ENCODE measurements at places on chromosomes 4 and X.

DNA sequence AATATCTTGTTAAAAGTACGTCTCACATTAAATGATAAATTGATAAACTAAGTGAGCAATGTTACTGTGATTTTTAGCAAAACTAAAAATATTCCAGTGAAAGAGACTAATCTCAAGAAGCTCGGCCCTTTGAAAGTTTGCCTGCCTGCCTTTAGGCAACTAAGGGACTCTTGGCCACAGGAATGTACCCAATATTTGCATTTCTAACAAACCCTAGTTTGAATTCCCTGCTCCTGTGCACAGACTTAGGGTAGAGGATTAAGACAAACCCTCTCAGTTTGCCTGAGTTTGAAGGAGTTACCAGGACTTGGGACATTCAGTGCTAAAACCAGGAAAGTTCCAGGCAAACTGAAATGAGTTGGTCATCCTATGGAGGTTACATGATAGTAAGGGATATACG is 157.1 kb downstream of the SCFD2 start:
- no peak for DNase-seq

GRCh38 chr4:42654631-42655268 is 2.2 kb downstream of the ATP8A1 start:
- DNase-seq = peak; percentile 35

- no peak for DNase-seq
Measured at GRCh38 chr4:176443646-176444409, 124.1 kb downstream of the SPCS3 start.

- DNase-seq = no peak
Measured at GRCh38 chrX:5823903-5824302, 404.8 kb downstream of the NLGN4X start.

DNA sequence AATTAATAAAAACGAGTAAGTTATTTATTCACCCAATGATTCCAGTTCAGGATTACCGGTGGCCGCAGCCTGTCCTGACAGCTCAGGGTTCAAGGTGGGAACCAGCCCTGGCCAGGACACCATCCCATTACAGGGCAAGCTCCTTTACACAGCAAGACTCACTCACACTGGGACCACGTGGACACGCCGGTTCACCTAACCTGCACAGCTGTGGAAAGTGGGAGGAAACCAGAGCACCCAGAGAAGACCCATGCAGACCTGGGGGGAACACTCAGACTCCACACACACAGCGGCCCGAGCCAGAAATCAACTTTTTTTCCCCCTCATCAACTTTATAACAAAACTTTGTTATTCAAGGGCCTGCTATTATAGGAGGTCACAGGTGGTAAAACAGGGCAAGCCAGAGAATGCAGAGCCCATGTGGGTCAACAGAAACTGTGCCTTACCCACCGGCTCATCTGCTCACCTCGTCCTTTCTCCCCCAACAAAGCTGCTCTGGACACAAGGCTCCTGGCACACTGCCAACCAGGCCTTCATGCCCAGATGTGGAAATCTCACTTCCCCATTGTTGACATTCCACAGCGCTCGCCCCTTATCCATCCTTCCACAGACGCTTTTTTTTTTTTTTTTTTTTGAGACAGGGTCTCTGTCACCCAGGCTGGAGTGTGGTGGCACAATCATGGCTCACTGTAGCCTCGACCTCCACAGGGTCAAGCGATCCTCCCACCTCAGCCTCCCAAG is 8.0 kb upstream of the ODAPH start:
- no peak for DNase-seq

- no peak for DNase-seq
Measured at GRCh38 chr4:73683033-73683432, 57.3 kb upstream of the CXCL8 start.

- DNase-seq = no peak
Measured at GRCh38 chr4:153634738-153635353, 49.2 kb upstream of the TLR2 start.

- DNase-seq = no peak
Measured at GRCh38 chrX:130704053-130705038, 198.7 kb downstream of the ENOX2 start.

DNA sequence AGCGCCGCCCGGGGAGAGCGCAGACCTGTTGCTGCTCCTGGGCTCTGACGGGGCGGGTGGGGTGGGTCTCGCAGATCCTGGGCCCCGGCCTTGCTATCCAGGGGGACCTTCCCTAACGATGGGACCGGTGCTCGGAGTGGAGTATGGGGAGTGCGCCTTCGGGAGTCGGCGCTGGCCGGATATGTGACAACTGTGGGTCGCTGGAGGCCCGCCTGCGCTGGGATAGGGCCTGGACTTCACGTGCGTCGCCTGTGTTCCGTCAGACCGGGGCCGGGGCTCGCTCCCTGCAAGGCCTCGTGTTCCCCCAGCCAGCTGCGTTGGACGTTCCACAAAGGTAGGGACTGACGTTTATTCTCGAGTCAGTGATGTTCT is 1.3 kb downstream of the TBL1X start:
- DNase-seq = peak; percentile 15

DNA sequence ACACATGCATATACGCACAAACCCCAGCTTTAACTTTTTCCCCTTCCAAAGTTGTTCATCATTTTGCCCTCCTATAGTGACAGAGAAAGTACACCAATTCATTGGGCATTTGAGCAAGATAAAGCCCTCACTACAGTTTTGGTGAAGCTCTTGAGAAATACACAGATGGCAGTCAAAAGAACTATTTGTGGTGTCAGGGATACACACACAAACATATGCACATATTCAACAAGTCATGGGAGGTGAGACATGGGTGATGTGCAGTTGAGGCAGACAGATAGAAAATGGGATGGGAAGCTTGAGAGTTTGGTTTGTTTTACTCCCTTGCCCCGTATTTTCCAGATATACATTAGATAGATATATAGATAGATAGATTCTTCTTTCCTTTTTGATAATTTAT is 11.8 kb upstream of the SHROOM4 start:
- DNase-seq = no peak

DNA sequence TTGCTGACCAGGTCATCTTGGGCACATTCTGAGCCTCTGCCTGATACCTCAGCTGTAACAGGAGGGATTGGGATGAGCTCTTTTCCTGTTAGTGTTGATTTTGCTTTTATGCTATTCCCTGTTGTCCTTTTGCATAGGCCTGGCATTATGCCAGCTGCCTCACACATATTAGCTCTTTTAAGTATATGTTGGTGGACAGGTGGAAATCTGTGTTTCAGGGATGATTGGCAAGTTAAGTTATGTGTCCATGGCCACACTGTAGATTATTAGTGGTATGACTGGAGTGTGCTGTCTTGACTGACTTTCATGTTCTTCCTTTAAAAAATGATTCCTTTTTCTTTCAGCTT is 28.9 kb downstream of the NSD2 start:
- DNase-seq = no peak

- DNase-seq = no peak
Measured at GRCh38 chrX:110293658-110294057, 24.2 kb downstream of the AMMECR1 start.
